ENCODE measurements at places on chromosomes 16 and 17.

GRCh38 chr17:78444392-78444791 lies 65.9 kb downstream of the PGS1 start:
- DNase-seq, result no peak

GRCh38 chr16:3641801-3642396 lies 12.6 kb upstream of the DNASE1 start:
- peak; percentile 14 for DNase-seq

- no peak for DNase-seq
Measured at GRCh38 chr17:79948406-79948944, 87.2 kb downstream of the TBC1D16 start.

DNA sequence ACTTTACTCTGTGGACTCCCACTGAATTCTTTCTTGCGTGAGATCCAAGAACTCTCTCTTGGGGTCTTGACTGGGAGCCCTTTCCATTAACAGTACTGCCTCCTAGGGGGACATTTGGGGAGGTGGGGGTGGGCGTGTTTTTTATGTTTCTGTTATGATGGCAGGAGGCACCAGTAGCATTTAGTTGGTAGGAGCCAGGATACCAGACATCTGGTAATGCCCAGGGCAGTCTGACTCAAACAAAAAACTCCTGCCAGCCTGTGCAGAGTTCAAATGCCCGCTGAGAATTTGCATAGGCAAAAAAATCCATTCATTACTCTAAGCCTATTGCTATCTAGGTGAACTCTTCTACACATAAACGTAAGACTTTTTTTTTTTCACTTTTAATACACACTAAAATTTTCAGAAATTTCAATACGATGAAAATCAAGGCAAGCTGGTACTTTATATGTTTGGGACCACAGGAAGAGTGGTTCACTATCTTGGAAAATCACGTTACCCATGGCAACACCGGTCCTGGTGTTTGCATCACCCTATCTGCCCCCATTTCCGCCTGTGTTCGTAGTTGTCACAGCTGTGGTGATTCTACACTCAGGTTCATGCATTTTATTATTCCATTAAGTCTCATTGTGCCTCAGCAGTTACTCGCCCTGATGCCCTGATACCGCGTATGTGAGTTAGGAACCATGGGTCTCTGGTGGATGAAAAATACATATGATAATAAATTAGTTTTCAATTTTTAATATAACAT lies 121.1 kb upstream of the XYLT1 start:
- DNase-seq, result no peak

GRCh38 chr17:74833501-74834377 lies 25.9 kb downstream of the GRIN2C start:
- DNase-seq, result no peak

DNA sequence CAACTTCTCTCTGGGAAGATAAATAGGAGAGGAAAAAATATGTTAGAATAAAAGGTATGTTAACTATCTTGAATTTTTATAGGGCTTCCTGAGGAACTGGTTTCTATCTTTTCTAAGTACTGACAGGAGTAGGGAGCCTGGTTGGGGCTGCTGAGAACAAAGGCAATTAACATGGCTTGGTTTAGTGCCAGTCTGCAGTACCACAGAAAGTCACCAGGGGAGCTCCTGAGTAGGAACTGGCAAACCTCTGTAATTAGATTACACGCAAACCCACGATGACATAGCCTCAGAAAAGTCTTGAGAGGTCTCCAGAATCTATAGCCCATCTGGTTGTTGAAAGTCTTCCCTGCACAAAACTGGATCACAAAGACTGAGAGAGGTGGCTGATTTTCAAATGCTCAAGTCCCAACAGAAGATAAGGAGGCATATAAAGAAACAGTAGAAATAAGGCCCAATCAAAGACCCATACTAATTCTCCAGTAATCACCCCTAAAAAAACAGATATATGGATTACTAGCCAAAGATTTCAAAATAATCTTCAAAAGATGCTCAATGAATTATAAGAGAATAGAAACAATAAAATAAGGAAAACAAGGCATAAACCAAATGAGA lies 11.7 kb upstream of the CNTNAP4 start:
- peak; percentile 62 for DNase-seq

- DNase-seq, result no peak
Measured at GRCh38 chr17:74010903-74011302, 192.6 kb upstream of the RPL38 start.

DNA sequence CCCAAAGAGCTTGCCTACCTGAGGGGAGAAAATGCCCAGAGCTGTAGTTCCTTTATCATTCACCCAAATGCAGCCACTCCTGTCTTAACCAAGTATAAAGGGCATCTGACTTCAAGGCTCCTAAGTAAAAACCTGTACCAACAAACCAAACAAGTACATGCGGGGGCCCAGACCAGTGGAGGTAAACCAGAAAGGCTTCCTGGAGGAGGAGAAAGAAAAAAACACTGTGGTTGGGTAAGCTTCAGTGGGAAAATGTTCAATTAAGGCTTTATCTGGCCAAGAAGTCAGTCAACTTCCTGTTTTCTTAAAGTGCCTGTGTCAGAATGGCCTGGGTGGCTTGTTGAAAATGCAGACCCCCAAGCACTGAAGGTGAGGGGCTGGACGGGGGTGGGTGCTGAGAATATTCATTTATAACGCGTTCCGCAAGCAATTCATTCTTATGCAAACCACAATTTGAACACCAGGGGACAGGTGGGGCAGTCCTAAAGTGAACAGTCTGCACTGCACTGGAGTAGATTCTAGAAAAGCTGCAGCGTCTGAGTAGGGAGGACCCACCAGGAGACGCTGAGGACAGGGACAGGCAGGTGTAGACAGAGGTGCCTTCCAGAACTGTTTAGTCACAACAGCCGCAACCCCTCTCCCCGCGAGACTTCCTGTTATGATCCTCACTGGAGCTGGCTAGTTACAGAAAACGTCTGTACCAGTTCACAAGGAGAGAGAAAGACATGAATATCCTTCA lies 467.1 kb downstream of the SOX9 start:
- DNase-seq, result no peak

DNA sequence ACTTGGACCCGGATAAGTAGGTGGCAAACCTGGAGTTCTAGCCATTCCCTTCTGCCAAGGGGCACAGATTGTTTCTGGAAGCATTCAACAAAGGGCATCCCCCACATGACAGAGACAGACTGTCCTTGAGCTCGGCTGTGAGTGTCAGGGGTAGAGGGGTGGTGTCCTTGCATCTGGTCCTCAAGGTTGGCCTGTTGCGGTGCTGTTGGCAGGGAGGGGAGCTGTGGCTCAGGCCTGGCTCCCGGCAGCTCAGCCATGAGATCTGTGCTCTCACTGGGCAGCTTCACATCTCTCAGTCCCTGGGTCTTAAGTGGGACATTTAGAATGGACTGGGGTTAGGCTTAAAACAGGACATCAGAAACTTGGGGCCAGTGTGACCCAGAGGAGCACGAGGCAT lies 20.4 kb downstream of the CCDC182 start:
- peak; percentile 50 for DNase-seq

GRCh38 chr17:40791111-40791510 lies 8.6 kb downstream of the KRT28 start:
- no peak for DNase-seq

DNA sequence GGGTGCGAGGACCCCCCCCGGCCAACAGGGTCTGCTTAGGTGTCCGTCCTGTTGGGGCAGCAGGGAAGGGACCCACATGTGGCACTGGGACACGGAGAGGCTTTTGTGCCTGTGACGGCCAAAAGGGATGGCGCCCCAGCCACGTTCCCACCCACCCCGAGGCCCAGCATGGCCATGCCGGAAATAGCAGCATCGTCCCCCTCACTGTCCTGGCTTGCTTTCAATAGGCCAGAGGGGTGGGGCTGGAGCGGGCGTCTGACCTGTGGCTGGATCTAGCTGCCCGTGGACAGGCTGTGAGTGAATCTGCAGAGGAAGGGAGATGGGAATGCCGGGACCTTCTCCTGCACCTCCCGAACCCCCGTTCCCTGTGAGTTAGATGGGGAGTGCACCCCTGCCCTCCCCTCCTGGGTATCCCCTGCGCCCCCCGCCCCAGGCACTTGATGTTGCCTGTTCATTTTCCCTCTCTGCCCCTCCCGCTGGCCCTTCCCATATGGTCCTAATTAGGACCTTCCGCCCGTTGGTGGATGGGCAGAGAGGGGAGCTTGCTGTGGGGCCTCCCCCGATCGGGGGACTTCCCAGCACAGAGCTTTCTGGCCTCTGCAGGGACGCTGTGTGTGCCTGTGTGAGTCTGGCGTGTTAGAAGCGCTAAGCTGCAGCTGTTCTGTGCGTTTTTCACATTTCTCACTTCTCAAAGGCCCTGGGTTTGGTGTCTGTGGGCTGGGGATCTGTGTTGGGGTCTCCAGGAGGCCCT lies 292.8 kb downstream of the SEC14L1 start:
- DNase-seq, result no peak

DNA sequence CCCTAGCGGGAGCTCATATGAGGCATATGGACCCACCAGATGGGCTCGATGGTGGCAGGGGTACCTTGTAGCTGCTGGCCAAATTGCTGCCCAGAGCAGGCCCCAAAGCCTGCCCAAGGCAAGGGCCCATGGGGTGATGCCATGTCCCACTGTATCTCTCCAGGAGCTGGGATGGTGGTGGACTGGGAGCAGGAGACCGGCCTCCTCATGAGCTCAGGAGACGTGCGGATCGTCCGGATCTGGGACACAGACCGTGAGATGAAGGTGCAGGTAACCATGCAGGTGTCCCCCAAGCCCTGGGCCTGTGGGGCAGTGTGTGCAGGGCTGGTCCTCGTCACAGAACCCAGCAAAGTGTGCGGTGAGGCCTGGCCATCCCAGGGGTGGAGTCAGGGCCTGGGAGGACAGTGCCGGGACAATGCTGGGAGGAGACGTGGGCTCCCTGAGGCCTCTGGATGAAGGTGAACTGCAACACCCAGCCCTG lies 34.1 kb upstream of the CHMP6 start:
- DNase-seq, result no peak

DNA sequence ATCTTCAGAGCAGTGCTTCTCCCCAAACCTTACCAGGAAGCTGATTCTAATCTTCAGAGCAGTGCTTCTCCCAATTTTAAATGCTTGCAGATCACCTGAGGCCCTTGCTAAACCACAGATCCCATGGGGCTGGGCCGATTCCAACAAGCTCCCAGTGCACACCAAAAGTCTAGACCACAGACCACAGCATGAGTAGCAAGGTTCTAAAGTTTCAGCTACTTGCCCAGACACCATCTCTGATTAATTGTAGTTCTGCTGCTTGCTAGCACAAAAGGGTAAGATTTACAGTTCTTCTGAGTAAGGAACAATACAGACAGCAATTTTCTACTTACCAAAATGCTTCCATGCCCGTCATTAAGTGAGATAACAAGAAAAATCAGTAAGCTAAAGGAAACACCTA lies 12.2 kb downstream of the CLEC3A start:
- no peak for DNase-seq

DNA sequence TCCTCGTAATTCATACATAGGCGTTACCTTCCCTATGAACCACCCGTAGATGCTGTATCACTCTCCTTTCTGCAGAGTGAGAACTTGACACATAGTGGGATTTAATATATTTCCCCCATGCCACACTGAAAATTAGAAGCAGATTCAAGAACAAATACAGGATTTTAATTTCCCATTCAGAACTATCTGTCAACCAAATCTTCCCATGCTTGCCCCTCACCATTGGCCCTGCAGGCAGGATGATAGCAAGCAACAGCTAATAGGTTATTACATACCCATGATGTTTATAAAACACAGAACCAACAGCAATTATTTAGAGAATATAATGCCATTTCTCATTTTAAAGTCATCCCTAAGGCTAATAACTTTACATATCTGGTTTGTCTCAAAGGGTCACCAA lies 55.0 kb upstream of the GNAO1 start:
- DNase-seq, result no peak

DNA sequence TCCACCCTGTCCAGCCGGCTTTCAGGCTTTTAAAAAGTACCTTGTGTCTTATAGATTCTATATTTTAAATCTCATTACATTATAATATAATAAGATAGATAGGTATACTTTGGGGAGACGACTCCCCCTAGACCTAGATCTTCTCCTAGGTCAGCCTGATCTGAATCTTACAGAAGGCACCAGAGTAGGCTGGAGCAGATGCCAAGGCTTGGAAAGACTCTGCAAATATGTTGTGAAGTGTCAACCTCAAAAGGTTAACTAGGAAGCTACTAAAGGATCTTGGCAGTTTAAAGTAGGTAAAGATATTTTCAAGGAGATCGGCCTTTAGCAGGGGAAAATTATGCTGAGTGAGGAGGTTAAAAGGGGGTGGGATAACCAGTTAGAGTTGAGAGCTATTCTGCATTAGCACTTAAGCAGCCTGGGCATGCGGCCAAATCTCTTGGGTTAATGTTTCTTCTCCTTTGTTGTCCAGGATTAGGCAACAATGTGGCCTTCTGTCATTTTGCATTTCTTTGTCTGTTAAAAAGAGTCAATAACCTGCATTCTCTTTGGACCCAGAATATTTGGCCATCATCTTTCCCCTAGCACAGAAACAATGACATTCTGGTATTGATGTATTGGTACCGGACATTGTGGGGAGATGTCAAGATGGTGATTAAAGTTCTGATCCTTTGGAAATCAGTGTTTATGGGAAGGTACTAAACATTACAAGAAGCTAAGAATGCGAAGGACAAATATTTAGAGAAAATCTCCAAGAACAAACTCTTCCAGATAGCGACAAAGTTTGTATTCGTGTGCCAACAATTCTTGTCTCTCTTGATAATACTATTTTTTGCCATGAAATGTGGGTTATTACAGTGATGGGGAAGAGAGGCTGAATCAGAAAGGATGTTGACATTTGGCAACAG lies 51.2 kb upstream of the DHX40 start:
- peak; percentile 83 for DNase-seq

DNA sequence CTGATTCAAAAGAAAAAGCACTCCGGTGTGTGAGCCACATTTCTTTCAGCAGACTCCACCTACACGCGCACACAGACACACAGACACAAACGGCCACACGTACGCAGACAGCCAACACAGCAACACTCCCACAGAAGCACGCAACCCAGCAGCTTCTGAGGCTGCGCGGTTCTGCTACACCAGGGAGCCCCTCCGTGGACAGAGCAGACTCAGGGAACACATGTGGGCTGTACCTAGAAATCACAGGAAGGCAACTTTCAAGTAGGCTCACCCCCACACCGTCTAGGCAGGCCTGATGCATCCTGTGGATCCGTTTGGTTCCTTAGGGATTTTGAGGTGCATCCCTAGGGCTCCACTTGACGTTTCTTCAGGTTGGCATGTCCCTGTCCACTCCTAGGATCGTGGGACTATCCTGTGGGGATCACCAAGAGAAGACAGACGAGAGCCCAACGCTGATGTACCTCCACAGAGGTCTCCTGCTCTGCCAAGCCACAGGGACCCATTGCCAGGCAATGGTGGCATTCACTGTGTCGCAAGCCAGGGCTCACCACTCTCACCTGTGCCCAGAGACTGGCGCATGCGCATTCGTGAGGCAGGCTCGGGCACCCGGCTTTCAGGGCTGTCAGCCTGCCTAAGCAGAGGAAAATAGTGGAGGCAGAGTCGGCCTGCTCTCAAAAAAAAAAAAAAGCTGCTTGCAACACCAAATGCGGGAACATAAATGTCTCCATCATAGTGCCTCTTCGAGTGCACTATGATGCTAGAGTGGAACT lies 2333.3 kb downstream of the TP53TG3F start:
- DNase-seq, result no peak
